Lung microvascular endothelial cell (primary cell): ENCODE measurements at places on chromosomes 5 and 9.

DNA sequence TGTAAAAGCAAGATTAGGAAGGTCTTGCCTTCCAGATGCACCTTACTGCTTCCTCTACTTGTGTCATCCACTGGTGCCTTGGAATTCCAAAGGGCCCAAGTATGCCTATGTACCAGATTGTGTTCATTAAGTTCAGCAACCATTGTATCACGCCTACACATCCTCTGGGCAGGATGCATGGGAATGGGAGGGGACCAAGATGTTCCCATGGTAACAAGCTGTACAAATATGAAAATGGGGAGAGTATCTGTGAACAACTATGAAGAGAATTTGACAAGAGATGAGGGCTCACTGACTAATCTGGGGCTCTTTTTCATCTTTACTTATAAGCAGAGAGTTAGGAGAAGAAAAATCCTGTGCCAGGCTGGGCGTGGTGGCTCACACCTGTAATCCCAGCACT lies 137.8 kb upstream of the MAP1B start:
- no peak for DNase-seq

GRCh38 chr5:40078898-40079575 lies 600.7 kb upstream of the PTGER4 start:
- DNase-seq = no peak

GRCh38 chr9:97518909-97519307 lies 17.4 kb downstream of the TMOD1 start:
- peak; percentile 98 for DNase-seq

DNA sequence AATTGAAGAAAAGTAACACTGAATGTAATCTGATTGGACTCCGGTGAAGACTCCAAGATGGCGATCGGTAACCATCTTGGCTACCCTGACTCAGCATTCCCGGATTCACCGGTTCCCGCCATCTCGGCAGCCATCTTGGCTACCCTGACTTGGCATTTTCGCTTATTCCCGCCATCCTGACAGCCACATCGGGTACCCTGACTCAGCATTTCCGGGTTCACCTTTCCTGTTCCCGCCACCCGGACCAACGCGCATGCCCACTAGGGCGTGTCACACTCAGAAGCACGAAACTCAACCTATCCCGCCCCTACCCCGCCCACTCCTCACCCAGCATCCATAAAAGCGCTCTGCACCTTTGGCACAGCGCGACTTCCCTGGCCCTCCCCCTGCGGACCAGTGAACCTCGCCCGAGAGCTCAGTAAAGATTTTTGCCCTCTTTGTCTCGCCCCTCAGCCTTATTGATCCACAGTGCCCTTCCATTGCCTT lies 17.2 kb downstream of the SPTLC1 start:
- DNase-seq = peak; percentile 33

DNA sequence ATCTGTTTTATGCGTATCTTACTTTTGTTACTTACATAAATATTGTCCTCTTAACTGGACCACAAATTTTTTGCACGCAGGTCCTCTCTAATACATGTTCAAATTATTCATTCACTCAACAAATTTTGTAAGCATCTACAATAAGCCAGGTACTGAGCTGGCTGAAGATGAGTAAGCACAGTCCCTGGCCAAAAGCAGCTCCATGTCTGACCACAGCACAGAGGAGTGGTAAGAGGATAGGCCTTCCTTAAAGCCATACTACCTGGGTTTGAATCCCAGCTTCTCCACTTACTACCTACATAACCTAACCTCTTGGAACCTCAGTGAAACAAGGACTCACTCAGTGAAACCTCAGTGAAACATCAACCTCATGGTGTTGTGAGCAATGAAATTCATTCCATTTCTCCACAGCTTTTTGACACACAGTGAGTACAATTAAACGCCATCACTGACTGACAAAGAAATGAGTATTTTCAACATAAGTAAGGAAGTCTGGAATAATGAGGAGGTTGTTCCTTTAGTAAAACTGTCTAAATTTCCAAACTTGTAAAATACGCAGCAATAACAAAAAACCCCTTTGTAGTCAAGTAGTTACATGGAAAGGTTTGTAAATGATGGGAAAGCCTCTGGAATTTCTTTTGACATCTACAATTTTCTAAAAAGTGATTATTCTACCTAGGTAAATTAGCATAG lies 15.0 kb downstream of the PTAR1 start:
- no peak for DNase-seq

DNA sequence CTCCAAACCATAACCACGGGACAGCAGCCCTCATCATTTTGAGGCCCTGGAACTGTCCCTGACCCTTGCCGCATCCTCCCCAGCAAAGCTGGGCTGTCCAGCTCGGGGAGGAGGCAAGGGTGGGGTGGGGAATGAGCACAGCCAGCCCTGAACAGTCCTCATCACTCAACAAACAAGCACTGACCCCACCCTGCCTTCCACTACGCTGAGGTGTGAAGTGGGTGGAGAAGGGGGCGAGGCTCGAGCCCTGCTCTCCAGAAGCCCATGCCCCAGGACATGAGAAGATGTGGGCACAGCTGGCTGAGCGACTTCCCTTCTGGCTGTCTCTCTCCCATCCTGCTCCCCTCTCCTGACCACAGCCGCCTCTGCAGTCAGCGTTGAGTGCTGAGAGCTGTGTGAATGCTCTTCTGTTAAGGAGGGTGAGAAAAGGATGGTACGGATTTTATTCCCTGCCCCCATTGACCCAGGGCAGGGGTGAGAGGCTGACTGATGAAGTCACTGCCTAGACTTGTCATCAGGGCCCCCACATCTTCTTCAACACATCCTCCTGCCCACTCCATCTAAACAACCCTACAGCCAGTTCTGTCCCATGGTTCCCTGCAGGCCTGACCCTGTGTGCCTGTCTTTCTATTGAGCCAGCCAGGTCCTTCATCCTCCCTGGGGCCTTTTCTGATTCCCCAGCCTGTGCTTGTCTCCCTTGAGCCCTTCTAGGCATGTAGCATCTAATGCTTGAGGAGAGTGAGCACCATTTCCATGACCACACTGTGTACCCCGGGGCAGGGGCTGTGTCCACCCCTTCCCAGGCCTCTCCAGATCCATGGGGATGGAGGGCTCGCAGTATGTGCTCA lies 276.0 kb downstream of the FSTL4 start:
- DNase-seq = no peak

DNA sequence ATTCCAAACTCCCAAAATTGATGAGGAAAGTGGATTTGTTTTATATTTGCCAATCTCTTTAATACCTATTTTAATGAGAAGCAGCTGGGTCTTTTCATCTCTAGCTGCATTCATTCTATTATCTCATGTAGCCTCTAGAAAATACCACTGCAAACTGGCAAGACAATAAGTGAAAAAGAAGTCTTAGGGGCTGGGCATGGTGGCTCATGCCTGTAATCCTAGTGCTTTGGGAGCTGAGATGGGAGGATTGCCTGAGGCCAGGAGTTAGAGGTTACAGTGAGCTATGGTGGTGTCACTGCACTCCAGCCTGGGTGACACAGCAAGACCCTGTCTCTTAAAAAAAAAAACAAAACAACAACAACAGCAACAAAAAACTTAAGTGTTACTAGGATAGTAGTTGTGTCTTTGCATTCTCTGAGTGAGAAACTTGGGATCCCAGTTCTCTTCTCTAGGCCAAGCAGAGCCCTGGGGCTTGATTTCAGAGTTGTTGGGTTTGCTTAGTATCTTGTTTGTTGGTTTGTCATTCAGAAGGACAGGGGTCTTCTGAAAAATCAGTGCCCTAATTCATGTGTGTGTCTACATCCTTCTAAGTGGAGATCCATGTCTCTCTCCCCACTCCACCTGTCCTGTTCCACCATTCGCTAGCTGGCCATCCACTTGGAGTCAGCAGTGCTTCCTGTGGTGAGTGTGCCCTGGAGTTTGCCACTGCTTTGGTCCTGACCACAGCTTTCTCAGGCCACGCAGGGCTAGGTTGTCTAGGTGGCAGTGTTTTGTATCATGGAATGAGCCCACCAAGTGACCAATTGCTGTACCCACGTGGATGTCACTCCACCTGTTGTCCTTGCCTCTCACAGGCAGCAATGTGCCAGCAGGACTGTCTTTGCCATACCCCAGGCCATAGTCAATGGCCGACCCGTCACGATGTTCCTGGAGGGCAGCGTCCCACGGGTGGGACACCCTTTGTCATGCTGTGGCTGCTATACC lies 19.5 kb downstream of the MARCHF6 start:
- no peak for DNase-seq

- peak; percentile 51 for DNase-seq
Measured at GRCh38 chr5:73596705-73597328, 29.2 kb upstream of the ARHGEF28 start.

- DNase-seq = peak; percentile 85
Measured at GRCh38 chr9:123150708-123151503, 117.4 kb downstream of the GPR21 start.

- DNase-seq = no peak
Measured at GRCh38 chr9:37531699-37532098, 44.5 kb downstream of the FBXO10 start.

GRCh38 chr9:100515578-100516494 lies 42.9 kb downstream of the TMEFF1 start:
- DNase-seq = no peak

- no peak for DNase-seq
Measured at GRCh38 chr5:110289512-110289810, 437.0 kb downstream of the TMEM232 start.

GRCh38 chr5:117326997-117327396 lies 752.4 kb upstream of the SEMA6A start:
- DNase-seq = no peak

GRCh38 chr9:87798261-87798833 lies 72.4 kb downstream of the CTSL start:
- no peak for DNase-seq

DNA sequence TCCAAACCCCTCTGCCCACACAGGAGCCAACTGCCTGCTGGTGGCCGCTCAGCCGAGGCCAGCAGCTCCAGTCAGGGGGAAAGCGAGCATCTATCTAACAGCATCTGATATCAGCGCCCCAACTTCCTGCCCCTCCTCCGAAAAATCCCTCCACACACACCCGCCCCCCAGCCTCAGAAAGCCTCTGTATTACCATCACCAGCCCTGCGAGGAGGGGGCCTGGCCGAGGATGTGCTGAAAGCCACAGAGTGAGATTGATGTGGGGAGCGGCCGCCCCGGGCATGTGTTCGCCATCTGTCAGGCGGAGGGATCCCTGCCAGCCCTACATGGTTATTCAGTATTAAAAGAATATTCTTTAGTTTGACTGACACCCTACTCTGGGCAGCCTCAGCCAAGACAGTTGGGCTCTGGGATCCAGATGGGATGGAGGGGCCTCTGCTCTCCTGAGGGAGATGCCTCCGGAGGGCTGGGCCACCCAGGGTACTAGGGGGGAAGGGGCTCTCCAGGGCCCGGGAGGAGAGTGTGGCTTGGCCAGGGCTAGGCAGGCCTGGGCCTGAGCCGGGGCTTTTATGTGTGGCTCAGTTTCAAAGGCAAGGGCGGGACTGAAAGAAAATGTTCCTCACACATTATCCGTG lies 98.0 kb downstream of the HSD17B3 start:
- no peak for DNase-seq

DNA sequence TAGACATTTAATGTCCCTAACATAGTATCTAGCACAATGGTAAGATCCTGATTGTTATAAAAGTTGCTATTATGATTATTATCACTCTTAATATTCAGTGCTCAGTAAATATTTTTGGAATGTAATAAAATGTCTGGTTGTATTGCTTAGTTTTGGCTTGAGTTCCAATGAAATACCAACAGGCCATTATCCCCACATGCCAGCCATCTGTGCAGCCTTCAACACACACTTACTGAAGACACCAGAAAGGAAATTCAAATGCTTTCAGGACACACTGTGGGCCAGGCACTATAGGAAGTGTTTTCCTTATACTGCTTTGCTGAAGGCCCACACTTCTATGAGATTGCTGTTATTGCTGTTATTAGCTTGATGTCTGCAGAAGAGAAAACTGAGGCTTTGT lies 157.5 kb downstream of the TRIM32 start:
- DNase-seq = no peak
